Right lung (tissue), 10 donors: ENCODE measurements at places on chromosomes 2 and 18. TPM values are rescaled to one million over a fixed set of nuclear protein-coding genes. Genes with fewer than 3 reads are reported as not detected.

Gene LANCL1
- polyA plus RNA-seq, result 67.5 TPM

Gene STON1
- 23.0 TPM for polyA plus RNA-seq

Gene KIF1A
- polyA plus RNA-seq, result 1.3 TPM

DNA sequence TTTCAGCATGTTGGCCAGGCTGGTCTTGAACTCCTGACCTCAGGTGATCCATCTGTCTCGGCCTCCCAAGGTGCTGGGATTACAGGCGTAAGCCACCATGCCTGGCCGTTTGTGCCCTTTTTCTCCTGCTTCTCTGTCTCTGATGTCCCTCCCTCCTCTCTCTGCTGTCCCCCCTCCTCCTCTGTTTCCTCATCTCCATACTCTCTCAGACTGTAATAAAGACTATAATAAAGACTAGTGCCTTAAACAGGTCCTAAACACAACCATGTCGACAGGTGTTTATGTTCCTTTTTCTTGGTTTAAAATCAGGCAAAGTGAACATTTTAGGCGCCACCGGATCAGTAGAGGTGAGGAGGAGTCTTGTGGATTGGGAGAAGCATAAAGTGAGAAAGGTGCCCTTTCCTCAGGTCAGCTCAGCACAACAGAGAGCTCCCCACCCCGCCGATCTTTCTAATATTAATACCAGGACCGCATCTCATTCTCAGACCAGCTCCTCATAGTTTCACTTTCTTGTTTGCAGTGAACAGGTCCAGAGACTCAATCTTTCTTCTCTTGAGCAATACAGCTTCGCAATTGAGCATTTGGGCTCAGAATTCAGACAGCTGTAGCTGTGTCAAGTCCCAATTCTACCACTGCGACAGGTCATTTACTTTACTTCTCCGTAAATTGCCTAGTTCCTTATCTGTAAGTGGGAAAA lies 23.7 kb downstream of the TIMM21 start:
- no peak for DNase-seq

DNA sequence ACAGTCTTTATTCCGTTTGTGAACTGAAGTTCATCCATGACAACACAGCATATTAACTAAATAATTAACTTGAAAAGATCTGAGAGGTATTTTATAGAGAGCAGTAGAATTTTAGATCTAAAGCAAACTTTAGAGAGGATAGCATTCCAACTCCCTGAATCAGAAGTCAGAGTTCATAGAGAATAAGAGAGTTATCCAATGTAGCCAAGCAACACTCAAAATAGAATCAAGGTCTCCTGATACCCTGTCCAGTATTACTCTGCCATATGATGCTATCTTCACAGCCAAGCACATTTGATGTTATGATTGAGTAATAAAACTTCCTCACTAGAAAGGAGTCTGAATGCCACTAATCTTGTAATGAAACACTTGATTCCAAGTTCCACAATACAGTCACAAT lies 55.5 kb downstream of the RIT2 start:
- DNase-seq, result no peak

DNA sequence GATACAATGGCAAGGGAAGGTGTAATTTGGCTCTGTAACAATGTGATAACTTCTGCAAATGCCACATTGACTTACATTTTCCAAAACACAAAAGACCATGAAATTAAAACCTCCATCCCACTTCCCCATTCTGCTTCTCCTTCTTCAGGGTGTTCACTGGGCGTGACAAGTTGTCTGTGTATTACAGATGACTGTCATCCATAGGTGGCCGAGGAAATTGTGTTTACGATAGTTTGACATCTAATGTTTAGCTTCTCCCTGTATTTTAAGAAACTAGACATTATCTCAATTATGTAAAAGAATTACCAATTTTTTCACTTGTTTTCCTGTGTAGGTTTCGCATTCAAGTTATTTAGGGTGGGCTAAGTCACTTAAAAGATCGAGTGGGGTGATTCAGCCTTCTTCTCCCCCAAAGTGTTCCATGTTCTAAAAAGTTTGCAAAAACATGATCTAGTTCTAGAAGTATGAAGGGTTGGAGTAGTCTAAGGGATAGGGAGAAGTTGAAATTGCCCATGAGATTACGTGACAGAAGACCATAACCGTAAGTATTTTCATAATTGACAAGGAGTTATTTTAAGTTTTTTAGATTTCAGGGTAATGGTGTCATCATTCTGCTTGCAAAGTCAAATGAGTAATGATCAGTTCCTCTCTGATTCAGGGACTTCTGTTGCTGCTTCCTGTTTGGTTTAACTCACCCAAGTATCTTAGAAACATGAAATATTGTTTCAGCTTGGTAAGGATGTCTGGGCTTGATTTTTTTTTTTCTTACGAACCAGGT lies 25.2 kb upstream of the CYTIP start:
- DNase-seq, result no peak

DNA sequence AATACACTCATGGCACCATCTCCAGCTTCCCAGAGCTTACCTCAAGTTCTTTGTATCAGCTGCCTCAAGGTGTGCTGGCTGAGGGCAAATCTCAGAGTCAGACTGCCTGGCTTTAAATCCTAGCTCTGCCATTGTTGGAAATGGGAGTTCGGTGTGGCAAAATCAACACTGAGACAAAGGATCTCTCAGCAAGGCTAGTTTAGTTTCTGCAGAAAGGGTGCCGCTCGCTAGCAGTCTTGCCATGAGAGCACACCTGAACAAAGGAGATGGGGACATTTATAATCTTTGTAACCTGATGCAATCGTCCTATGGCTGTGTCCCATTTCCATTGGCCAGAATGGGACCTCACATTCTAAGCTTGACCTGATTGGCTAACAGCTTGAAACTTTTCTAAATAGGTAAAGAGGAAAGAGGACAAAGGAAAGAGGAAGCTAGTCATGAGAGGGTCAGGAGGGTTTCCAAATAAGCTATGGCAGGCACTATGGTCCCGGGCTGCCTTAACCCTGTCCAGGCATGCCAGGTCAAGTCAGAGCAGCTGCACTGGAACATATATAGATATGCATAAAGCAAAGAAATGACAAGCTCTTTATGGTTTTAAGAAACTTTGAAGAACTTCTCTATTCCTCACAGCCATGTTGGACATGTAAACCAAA lies 4.3 kb upstream of the UBE2F start:
- DNase-seq, result no peak

GRCh38 chr18:73778032-73778359 lies 369.6 kb downstream of the FBXO15 start:
- no peak for DNase-seq

- DNase-seq, result no peak
Measured at GRCh38 chr2:220703279-220703678, 868.8 kb downstream of the EPHA4 start.

DNA sequence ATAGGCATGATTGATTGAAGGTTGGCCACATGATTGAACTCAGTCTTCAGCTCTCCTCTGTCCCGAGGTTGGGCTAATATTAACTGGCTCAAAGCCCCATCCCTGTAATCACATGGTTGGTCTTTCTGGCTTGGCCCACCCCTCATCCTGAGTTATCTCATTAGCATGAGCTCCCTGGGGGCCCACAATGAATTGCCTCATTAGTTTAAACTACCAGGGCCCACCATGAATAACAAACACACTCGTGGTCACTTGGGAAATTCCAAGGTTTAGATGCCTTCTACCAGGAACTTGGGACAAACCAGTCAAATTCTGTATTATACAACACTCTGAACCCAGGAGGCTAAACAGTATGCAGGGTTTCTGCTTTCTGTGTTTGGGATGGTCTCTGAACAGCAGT lies 121.7 kb upstream of the B3GNT2 start:
- no peak for DNase-seq

- DNase-seq, result peak; percentile 71
Measured at GRCh38 chr2:12320027-12320734, 396.6 kb upstream of the TRIB2 start.
